ENCODE measurements at places on chromosomes 7 and 10.
A peak's percentile ranks its signal among the peaks of the same experiment; 100 is the strongest.

- no peak for DNase-seq
Observed at GRCh38 chr10:18010050-18010449, 58.3 kb downstream of the SLC39A12 start.

- DNase-seq: no peak
Observed at GRCh38 chr10:97134110-97134509, 51.6 kb downstream of the SLIT1 start.

DNA sequence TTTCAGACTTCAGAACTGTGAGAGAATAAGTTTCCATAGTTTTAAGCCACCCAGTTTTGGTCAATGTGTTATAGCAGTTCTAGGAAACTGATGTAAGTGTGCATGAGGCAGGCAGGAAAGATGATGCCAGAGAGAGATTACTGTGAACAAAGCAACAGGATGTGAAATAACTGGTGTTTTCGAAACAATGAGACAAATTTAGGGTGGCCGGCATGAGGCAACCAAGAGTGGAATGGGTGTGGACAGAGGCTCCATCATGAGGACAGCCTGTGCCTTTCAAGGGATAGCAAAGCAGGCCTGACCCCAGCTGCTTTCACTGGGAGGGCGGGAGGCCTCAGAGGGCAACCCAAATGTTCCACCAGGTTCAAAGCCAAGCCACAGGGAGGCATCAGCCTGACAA lies 67.3 kb upstream of the UCN3 start:
- DNase-seq: no peak

GRCh38 chr7:26858241-26858715 lies 6.1 kb downstream of the SKAP2 start:
- DNase-seq: no peak

- DNase-seq: peak; percentile 12
Observed at GRCh38 chr7:148883266-148884048, 634 bp downstream of the EZH2 start.

DNA sequence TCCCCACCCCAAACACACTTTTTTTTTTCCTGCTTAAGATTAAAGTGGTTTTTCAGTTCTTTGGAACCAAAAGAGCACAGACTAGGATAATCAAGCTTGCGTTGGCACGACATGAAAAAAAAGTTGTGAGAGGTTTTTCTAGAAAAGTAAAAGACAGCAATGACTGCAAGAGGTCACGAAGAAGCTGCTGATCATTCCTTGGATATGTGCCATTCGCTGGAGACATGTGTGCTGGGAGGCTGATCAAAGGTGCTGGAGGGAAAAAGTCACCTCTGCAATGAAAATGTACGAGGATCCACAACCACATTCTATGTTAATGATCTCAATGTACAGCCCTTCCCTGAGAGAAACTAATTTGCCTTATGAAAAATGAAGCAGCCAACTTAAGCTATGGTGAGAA lies 5.4 kb downstream of the AKR1B1 start:
- DNase-seq: no peak

DNA sequence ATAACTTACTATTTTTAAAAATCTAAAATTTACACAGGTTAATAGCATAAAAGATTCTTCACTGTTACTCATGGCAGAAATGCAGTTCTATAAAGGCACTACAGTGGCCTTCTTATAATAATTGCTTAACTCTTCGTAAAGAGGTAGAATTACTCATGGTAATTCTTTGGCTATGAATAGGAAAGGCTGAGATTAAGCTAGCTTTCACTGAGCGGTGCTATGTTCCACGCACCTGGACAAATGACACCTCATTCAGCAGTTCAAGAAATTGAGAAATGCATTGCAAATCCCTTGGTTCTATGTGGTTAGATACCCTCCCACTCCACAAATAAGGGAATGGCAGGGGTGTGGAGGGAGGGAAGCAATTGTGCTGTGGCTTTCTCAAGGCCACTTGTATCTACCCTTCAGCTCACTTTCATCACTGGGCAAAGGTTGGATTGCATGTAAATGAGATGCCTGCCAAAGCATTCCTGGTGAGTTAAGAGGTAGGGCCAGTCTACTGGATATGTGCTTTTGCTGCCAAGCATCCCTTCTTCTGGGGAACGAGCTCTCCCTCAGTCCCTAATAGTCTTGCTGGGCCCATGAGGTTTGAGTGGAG lies 210.9 kb downstream of the TEX36 start:
- no peak for DNase-seq
